ENCODE measurements at places on chromosomes 2 and 18. TPM values are rescaled to one million over a fixed set of nuclear protein-coding genes. Genes with fewer than 3 reads are reported as not detected.

- DNase-seq = no peak
These were observed 963.6 kb downstream of the SOCS6 start for GRCh38 chr18:71252351-71252865.

DNA sequence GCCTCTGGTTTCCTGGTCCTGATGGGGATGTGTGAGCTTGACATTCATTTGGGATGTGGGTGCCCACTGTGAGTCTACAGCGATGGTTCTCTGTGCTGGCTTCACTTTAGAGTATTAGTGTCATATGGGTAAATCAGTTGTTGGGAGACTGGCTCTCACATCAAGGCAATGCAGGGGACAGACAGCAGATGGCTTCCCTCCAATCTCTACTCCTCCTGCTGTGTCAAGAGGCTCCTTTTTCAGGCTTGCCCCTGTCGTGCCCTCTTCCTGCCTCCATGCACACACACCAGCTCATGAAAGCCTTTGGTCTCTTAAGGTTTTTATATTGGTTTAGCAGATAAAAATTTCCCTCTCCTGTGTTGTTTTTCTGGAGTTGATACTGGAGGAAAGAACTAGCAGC is 315.6 kb downstream of the RDH14 start:
- no peak for DNase-seq

GRCh38 chr18:48975120-48975816 is 24.5 kb upstream of the SMAD7 start:
- DNase-seq = peak; percentile 77

- no peak for DNase-seq
These were observed 88.8 kb upstream of the MAP4K4 start for GRCh38 chr2:101608408-101609310.

DNA sequence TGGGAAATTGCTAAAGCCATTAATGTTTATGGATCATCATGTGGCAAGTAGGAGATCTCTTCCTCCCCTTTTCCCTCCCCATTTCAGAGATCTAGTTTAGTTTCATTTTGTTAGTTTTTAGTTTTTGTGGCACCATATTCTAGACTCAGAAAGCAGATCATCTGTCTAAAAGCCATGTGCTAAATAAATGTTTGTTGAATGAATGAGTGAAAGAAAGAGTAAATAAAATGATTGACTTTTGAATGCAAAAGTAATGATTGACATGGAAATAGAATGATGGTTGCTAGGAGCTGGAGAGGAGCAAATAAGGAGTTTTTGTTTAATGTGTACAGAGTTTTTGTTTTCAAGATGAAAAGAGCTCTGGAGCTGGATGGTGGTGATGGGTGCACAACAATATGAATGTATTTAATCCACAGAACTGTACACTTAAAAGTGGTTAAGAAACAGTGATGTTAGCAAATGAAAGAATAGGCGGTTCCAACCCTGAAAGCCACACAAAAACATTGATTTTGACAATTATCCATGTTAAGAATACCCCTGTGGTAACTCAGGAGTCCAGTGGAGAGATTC is 23.6 kb downstream of the TMEM178A start:
- no peak for DNase-seq

- DNase-seq = no peak
These were observed 53.0 kb downstream of the NCKAP5 start for GRCh38 chr2:133515271-133515670.

DNA sequence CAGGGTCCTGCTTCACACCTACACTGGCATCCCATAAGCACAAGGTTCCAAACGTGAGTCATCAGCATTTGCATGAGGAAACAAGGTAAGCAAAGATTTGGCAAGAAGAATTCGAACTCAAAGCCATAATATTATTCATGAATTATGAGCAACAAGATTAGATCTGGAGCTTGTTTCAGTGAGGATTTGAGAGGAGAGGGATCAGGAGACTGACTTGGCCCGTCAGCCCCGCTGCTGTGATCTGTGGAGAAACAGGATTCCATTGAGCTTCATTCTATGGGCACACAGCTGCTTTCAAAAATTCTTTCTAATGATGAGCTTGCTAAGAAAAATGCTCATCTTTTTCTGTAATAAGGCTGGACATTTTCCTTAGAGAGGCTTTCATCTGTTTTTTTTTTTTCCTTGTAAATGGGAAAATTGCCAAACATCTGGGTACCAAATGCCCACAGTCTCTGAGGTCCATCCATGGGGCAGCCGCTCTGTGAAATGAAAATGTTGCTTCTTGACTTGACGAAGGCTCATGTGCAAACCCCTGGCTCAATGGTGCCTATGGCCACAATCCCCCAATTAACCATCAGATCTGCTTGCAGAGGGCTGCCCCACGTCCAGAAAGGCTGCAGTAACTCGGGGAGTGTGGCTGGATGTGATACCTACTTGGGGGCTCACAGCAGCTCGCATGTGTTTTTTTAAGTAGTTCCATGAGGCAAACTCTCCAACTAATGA is 179.3 kb downstream of the TMEM18 start:
- no peak for DNase-seq

- peak; percentile 53 for DNase-seq
These were observed 874 bp downstream of the WDR43 start for GRCh38 chr2:28895189-28895893.

- DNase-seq = peak; percentile 71
These were observed at the start of gene LRP2 for GRCh38 chr2:169362118-169362893. Gene LRP2 (minus strand): TSS chr2:169362534. CDS start chr2:169362399, 135 bp downstream.

DNA sequence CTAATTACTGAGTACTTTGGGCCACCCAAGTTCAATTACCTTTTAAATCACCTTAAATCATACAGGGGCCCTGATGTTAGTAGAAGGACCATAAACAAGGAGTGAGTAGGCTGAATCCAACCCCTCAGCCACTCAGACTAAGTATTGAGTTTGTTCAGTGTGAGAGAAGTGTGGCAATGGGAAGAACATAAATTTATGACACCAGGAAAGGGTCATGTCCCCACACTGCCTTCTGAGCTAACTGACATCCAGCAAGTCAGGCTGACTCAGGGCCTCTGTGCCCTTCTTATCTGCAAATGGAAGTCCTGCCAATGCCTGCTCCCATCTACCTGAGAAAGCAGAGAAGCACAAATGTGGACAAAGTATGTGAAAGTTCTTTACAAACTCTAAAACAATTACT is 12.9 kb downstream of the PLEKHM3 start:
- no peak for DNase-seq

GRCh38 chr18:43596105-43596712 is 318.9 kb upstream of the SYT4 start:
- DNase-seq = no peak

DNA sequence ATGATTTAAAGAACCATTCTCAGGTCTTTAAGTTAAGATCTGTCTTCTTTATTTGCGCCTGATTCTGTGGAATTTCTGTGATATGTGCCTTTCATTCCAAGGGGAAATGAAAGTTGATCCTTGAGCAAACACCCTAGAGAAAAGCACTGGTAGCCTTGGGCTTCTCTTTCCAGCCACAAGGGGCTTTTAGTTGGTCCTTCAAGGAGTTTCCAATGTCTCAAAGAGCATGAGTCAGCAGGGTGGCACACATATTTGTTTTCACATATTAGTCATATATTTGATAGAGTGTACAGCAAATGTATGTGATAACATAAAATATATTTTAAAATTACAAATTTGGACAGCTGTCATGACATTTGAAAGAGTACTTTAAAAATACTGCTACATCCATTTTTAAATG is 339.5 kb downstream of the TXNL1 start:
- DNase-seq = no peak

- DNase-seq = no peak
These were observed 40.4 kb upstream of the ID2 start for GRCh38 chr2:8641301-8641965.

DNA sequence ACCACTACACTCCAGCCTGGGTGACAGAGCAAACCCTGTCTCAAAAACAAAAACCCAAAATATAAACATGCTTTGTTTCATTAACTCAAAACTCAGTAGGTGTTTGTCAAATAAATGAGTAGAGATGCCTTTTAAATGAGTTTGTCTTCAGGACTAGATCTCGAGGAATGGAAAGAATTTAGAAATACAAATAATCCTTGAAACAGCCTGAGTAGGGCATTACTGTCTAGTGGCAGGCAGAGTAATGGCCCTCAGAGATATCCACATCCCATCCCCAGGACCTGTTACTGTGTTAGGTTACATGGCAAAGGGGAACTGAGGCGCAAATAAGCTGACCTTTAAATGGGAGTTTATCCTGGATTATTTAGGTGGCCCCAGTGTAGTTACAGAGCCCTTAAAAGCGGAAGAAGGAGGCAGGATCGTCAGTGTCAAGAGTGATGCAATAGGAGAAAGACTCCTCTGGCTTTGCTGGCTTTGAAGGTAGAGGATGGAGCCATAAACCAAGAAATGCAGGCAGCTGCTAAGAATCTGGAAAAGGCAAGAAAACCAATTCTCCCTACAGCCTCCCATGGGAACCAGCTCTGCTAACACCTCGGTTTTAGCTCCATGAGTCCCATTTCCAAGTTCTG is 63.0 kb downstream of the CABLES1 start:
- no peak for DNase-seq

- no peak for DNase-seq
These were observed 54.2 kb downstream of the IMPA2 start for GRCh38 chr18:12035481-12035880.

DNA sequence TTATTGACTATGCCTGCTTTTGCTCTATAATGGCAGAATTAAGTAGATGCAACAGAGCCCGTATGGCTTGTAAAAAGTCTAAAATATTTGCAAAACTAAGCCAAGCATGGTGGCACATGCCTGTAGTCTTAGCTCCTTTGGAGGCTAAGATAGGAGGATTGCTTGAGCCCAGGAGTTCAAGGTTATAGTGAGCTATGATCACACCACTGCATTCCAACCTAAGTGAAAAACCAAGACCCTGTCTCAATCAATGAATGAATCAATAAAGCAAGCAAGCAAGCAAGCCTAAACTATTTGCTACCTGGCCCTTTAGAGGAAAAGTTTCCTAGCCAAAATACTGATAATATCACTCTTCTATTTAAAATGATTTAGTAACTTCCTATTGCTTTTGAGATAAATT is 260.0 kb downstream of the OTX1 start:
- DNase-seq = no peak

- DNase-seq = no peak
These were observed 52.8 kb upstream of the TGIF1 start for GRCh38 chr18:3397031-3397750.

DNA sequence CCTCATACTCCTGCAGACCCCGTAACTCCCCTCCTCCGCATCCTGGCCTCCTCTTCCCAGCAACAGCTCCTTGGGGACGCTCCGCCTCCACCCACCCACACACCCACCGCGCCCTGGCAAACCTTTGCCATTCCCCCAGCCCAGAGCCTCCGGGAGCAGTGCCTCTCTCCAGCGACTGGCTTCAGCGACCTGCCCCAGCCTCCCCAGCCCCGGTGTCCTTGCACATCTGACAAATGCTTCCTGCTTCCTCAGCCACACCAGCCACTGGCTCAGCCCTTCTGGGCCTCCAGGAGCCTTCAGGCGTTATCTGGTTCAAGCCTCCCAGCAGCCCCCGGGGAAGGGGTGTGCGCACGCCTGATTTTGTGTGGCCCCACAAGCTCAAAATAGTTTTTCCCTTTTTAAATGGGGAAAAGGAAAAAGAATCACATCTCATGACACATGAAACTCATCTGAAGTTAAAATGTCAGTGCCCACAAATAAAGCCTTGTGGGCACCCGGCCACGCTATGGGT is 14.2 kb downstream of the ESPNL start:
- peak; percentile 67 for DNase-seq

DNA sequence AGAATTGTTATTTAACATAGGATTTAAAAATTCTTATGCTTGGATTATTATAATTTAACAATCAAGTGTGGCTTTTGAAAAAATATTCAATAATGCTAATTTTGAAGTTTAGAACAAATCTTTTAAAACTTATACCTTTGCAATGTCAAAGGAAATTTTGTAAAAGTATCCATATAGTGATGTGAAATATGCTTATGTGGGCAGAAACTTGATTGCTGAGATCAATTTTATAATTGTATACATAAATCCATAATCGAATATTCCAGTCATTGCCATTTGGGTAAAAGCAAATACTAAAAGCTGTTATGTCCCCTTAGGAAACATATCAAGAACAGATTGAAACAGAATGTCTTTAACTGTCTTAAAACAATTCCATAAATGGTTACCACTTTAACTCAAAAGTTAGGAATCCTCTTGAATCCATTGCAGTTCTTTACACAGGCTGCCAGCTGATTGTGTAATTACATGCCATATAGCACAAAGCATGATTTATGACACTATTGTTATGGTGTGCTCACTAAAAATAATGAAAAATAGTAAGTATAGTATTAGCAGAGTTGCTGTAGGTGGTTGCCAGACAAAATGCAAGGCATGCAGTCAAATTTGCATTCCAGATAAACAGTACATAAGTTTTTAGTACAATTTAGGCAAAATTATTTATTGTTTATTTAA is 24.2 kb downstream of the PLCL1 start:
- no peak for DNase-seq

DNA sequence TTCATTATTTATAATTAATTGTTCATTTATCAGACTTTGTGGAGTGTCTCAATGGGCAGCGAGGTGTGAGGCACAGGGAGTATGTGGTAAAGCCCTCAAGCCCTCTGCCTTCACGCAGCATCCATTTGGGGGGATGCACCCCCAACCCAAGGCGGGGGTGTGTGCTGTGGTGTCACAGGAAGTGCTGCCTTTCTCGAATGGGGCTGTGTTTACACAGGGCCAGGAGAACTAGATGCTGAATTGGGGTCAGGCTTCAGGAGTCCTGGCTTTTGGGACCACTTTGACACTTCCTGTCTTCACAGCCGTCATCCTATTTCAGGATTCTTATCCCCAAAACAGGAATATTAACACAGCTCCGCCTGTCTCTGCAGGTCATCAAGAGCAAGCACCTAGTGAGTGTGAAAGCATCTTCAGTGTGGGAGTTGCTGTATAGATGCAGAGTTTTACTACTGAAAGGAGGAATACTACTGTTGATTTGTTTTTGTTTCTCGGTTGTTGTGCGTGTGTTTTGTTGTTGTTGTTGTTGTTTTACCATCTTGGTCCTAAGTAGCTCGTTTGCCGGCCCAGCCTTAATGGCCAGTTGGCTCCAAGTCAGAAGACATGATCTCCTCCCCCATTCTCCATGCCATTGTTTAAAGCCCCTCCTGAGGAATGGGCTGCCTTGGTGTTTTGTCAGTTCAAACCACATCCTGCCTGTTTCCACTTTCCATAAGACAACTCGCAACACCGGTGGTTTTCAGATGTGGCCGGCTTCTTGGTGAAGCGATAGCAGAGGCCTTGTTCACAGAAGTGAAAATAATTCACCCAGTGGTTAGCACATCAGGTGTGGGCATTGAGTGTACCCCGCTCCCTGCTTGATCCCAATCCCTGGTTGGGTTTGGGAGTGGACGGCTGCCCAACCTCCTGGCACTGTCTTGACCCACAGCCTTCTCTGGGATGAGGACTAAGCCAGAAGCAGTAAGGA is 221.3 kb downstream of the BCL2 start:
- DNase-seq = no peak

- DNase-seq = no peak
These were observed 282.2 kb upstream of the ST6GAL2 start for GRCh38 chr2:107168141-107168540.

Gene LRATD1
- total RNA-seq = 2.1 TPM

Gene CNTNAP5
- total RNA-seq = not detected

Gene ACTG2
- 416 TPM for total RNA-seq

Gene TCF23
- total RNA-seq = 1.1 TPM

Gene MYO5B
- total RNA-seq = 1.2 TPM

Gene AKAIN1
- total RNA-seq = not detected
